ENCODE measurements at places on chromosomes 3 and 15.

- no peak for DNase-seq
Measured at GRCh38 chr3:4948395-4948794, 30.8 kb upstream of the BHLHE40 start.

DNA sequence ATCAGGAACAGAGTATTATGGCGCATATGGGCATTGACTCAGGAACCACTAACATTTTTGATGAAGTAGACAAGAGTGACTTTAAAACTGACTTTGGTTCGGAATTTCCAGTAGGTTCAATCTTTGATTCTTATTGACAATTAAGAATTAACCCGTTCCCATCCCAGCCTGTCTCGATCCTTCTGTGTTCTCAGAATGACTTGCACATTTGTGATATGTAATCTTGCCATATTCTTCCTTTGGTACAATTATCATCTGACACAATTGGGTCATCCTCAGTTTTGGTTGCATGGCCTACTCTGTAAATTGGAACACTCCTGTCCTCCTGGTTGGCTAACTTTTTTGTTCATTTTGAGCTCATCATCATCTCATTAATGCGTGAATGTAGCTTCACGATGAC, 10.5 kb downstream of the GPR171 start:
- no peak for DNase-seq

DNA sequence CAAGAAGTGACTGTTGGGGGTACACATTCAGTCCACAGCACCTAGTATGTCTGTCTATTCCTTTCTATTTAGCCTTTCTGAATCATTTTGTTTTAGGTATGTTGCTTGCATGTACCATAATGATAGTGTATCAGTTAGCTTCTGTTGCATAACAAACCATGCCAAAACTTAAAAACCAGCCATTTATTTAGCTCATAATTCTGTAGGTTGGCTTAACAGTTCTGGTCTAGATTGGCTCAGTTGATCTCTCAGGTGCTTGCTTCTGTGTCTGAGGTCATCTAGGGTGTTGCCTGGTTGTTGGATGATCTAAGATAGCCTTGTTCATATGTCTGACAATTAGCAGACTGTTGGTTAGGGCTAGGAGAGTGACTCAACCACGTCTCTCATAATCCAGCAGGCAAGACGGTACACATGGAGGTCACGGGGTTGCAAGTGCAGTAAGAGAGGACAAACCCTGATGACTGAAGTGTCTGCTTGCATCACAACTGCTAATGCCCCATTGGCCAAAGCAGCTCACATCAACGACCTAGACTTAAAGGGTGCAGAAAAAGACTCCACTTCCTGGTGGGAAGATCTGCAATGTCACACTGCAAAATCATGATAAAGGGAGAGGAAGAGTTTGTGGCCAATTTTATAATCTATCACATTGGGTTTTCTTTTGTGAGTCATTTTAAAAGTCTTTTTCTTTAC, 6.8 kb upstream of the PDCD6IP start:
- no peak for DNase-seq

DNA sequence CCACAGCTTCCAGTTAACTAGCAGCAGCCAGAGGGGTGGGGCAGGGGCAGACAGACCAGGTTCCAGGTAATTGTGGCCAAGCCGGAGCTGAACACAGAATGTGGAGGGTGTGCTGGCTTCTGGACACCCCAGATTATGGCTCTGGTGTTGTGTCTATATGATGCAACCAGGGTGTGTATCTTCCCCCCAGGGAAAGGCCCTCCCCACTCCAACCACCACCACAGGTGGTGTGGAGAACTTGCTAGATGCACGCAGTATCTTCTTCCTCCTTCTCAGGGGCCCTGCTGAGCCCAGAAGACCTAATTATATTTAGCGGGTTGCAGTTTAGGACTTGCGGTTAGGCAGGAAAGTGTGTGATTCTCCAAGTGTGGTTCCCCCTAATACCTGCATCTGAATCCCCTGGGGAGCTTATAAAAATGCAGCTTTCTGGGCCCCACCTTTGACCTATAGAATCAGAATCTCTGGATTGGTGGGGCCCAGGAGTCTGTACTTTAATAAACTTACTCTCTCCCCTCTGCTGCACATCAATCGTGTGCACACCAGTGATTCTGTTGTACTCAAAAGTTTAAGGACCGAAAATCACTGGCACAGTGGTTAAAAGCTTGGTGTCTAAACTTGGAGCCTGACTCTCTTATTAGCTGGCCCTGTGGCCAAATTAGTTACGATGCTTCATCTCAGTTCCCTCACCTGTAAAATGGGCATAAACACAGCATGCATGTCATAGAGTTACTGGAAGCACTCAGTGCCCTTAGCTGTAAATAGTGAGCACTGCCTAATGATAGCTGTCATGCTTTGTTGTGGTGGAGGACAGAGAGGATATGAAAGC, 379.1 kb upstream of the PROK2 start:
- DNase-seq, result peak; percentile 89

- no peak for DNase-seq
Measured at GRCh38 chr15:82128401-82129148, 82.8 kb upstream of the MEX3B start.

- DNase-seq, result no peak
Measured at GRCh38 chr15:39530480-39531342, 50.2 kb upstream of the THBS1 start.

DNA sequence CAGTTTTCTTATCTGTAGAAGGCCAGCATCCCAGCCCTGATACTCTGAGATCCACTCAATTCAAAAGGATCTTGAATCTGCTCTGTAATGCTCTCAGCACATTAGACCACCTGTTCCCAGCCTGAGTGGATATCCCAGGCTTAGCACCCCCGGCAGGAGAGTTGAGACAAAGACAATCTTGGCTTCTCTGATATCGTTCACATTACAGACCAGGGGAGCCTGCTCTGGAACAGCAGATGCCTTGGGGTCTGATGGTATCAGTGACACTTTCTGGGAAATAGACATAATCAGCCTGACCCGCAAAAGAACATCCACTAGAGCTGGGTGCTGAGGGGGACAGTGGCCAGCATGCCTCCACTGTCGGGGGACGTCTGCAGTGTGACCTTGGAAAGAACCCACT, 70.6 kb downstream of the BDH1 start:
- DNase-seq, result no peak

GRCh38 chr3:160668454-160668853, 8.5 kb upstream of the ARL14 start:
- no peak for DNase-seq

- no peak for DNase-seq
Measured at GRCh38 chr15:56824175-56824574, 90.9 kb upstream of the ZNF280D start.

DNA sequence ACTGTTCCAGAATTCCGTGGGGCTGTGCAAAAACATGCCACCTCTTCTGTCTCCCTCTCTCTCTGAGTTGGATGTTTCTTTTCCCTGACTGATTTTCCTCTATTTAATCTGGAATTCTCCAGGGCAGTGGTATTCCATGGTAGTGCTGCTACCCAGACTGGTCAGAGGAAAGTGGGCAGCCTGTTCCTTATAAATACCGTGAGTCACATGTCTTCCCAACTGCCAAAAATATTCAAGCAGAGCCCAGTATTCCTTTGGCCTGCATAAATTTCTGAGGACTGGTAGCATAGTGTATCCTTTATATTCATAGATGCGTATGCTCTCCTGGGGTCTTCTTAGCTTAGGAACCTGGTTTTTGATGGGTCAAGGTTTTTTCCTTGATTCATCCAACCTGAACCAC, 40.9 kb downstream of the CEMIP start:
- no peak for DNase-seq

DNA sequence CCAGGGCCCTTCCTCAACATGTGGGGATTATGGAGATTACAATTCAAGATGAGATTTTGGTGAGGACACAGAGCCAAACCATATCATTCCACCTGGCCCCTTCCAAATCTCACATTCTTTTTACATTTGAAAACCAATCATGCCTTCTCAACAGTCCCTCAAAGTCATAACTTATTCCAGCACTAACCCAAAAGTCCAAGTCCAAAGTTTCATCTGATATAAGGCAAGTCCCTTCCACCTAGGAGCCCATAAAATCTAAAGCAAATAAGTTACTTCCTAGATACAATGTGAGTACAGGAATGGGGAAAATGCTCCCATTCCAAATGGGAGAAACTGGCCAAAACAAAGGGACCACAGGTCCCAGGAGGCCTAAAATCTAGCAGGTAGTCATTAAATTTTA, 309.5 kb upstream of the SLITRK3 start:
- no peak for DNase-seq

DNA sequence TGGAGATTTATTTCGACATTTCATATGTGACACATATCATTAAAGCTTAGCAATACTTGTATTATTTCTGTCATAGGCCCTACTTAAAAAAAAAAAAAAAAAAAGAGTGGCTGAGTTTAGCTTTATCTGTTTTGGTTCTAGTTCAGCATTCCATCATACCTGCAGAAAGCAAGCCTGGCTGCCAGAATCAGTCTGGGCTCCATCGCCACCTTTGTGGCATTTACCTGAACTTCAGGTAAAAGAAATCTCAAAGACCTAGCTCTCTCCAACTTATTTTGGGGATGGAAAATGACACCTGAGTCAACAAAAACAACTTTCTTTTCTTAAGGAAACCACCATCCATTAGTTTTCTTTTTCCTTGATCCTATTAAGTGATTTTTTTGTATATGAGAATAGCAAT, 82.1 kb downstream of the NEK10 start:
- DNase-seq, result no peak

DNA sequence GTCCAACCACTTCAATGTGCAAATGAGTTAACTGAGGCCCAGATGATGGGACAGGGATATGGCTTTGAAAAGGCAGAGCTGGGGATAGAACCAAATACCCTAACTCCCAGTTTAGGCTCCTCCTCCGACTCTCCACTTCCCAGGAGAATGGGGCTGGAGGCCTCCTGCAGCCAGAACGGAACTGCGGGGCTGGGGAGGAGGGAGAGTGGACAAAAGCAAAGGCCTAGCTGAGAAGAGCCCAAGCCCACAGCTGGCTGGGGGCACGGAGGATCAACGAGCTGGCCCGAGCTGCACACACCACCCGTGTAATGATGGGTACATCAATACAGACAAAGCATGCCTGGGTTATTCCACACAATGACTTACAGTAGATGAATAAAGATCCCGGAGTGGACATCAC, 74.8 kb downstream of the NUP210 start:
- DNase-seq, result no peak

DNA sequence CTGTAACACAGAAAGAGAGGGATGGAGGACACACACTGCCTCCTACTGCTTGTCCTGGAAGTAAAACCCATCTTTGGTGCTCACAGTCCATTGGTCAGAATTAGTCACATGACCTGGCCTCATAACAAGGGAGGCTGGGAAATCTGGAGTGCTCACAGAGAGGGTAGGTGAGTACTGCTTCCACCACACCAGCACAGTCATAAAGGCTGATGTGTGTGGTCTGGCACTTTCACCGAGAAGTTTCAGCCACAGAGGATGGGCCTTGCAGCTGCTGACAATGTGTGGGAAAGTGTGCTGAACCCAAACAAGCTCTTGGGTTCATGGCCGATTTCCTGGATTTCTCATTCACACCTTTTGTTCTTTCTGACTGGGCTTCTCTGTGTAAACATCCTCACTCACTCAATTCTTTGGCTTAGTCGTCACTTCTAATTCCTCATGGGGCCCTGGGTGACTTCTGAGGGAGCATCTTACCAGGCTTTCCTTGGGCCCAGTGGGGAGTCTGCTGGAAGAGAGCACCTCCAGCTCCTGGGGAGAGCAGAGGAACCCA, 100.7 kb downstream of the ASB7 start:
- DNase-seq, result no peak

- DNase-seq, result no peak
Measured at GRCh38 chr3:48555949-48556795, 431 bp downstream of the PFKFB4 start.

- no peak for DNase-seq
Measured at GRCh38 chr15:33132233-33132580, 62.3 kb downstream of the FMN1 start.

GRCh38 chr3:41710646-41711388, 251.1 kb downstream of the ULK4 start:
- no peak for DNase-seq

GRCh38 chr3:197030379-197031314, 1.0 kb upstream of the MELTF start:
- peak; percentile 1 for DNase-seq

DNA sequence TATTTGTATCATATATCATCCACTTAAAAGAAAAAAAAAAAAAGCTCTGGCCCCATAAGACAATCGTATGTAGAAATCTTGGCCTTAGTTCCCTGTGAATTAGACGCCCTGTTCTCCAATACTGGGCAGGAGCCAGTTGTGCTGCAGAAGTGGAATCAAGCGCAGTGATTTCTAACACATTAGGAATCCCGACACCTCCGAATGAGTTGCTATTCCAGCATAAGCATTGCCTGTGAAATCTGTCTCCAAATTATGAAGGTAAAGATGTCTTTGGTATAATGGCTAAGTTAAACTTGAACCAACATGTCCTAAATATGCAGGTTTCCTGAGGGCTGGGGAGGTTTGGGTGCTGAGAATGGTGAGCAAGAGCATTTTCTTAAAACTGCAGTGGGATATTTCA, 199.4 kb upstream of the ARRDC4 start:
- DNase-seq, result no peak

DNA sequence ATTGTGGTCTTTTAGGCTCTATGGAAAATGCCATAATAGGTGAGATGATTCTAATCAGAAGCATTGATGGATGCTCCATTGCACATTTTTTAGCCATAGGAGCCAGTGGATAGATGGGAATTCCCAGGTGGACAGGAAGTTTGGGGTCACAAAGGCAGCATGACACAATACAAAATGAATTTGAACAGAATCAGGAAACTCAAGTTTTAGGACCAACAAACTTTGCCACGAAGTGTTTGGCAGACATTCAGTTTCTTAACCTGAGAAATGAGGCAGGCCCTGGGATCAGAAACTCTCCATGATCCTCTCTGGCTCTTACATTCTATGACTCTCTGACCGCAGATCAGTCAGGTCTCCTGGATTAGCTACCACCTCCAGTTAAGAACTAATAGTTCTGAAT, 275.4 kb downstream of the TIGIT start:
- DNase-seq, result no peak

DNA sequence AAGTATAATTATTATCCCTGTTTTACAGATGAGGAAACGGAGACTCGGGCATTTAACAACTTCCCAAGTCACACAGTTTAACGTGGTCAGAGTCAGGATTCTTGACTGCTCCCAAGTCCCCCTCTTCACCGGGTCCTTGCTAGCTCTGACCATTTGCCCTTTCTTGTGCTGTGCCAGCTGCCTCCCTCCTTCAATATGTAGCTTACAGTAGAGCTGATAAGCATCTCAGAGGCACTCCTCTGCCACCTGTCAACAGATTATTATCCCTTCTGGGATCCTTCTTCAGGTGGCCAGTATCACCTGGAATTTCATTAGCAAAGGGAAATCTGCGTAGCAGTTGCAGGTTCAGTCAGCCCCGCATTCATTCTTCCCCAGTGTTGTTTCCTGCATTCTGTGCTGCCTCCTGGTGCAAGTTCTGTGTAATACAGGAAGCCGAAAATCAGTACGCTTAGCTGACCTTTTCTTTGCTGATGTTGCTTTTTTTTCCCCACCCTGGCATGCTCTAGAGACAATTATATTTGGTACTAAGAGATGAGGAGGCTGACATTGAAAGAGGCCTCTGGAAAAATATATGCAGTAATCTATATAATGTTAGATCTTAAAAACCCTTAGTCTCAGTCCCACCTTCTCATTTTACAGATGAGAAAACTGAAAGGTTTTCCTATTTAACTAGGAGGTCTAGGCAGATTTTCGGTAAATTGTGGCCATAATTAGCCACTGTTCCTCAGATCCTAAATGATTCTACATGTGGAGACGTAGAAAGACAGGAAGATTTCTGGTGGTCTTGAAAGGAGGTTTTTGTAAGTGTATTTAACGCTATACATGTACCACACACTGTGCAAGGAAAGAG, 24.8 kb downstream of the TMOD2 start:
- DNase-seq, result peak; percentile 58

- no peak for DNase-seq
Measured at GRCh38 chr3:193522473-193522872, 32.2 kb downstream of the ATP13A4 start.

GRCh38 chr3:183392186-183393034, 36.0 kb downstream of the MCF2L2 start:
- DNase-seq, result no peak

All from germinal center (tissue), 1 donor.